ENCODE measurements at places on chromosomes 16 and 17. TPM values are rescaled to one million over a fixed set of nuclear protein-coding genes. Genes with fewer than 3 reads are reported as not detected.

The G6PC1 gene
- not detected for total RNA-seq

The MYH13 gene
- total RNA-seq = under 0.01 TPM

The ERI2 gene
- total RNA-seq = 18.7 TPM

The HCRT gene
- not detected for total RNA-seq

The MEFV gene
- total RNA-seq = not detected

The FN3K gene
- total RNA-seq = 1.3 TPM

The OR1F1 gene
- total RNA-seq = not detected

The YBX2 gene
- total RNA-seq = not detected

The MT4 gene
- total RNA-seq = not detected

The ABCA10 gene
- total RNA-seq = under 0.01 TPM

The TEKT1 gene
- not detected for total RNA-seq

The HBA2 gene
- total RNA-seq = 1.6 TPM

The CCL16 gene
- not detected for total RNA-seq

The DBNDD1 gene
- total RNA-seq = 2.2 TPM

The SNX11 gene
- total RNA-seq = 8.9 TPM

The PLA2G10 gene
- total RNA-seq = not detected

The CDRT15 gene
- total RNA-seq = not detected

The TMEM88 gene
- total RNA-seq = 0.74 TPM

The TNFRSF17 gene
- total RNA-seq = not detected

The KRTAP3-2 gene
- total RNA-seq = not detected

The KRTAP4-6 gene
- not detected for total RNA-seq

The KRTAP9-2 gene
- total RNA-seq = not detected

The RAP1GAP2 gene
- total RNA-seq = 2.5 TPM

The WRAP53 gene
- 22.7 TPM for total RNA-seq

The MRC2 gene
- 103 TPM for total RNA-seq

The CXCL16 gene
- 0.59 TPM for total RNA-seq

The KRT9 gene
- not detected for total RNA-seq

The ZFHX3 gene
- total RNA-seq = 2.8 TPM

The COX11 gene
- total RNA-seq = 80.5 TPM

The RNU2-1 gene
- not detected for total RNA-seq

All from bronchus fibroblast of lung (primary cell).